ENCODE measurements at places on chromosomes 3 and 15. TPM values are rescaled to one million over a fixed set of nuclear protein-coding genes. Genes with fewer than 3 reads are reported as not detected.
A peak's percentile ranks its signal among the peaks of the same experiment; 100 is the strongest.

PLA2G4E gene
- not detected for total RNA-seq

GRCh38 chr3:129892857-129893580 lies 492 bp downstream of the TMCC1 start:
- peak; percentile 52 for DNase-seq

DNA sequence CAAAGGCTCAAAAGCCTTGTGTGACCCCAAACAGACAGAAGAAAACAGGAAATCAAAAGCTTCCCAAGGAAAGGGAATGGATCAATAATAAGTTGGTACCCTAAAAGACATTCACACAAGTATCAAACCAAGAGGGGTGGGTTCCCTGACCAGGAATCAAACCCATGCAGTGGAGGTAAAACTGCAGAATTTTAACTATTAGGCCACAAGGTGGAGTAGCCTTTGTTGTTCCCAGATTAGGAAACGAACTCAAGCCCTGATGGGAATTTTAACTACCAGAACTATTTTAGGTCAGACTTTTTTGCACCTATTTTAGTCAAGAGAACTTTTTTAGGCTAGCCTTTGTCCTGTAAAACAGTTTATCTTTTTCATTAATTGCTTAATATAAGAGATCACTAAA lies 31.4 kb downstream of the SETMAR start:
- no peak for DNase-seq

- DNase-seq: no peak
Measured at GRCh38 chr3:55880357-55880756, 393.3 kb upstream of the WNT5A start.

Data from Caki2 (cell line).